ENCODE measurements at places on chromosomes 11 and 22. TPM values are rescaled to one million over a fixed set of nuclear protein-coding genes. Genes with fewer than 3 reads are reported as not detected.

The GDPD4 gene
- total RNA-seq: not detected

The TIGD3 gene
- total RNA-seq: 0.80 TPM

The RHOD gene
- total RNA-seq: 2.2 TPM

The DLG2 gene
- total RNA-seq: 9.4 TPM

DNA sequence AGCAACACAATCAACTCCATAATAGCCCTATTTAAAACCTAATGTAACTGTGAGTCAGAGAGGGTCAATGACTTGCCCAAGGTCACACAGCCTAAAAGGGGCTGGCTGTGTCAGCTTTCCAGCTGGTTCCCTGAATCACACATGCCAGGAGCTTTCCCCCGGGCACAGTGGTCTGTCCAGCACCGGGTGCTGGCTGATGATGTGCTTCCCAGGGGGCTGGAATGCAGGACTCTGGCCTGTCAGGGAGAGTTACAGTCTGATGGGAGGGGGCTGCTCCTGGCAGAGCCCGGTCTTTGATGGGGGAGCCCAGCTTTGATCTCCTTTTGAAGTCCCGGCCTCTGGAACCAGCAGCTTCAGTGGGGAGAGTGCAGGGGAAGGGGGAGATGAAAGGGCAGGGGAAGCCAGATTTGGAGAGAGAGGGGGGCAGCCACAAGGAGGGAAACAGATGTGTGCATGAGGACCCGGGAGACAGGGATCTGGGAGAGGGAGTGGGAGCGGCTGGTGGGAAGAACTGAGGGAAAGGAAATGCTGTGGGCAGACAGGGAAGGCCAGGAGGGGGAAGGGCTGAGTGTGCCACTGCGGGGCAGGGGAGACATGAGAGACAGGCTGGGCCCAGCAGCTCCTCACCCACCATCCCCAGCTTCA lies 102.7 kb downstream of the NECTIN1 start:
- no peak for DNase-seq
- H3K4me3 ChIP-seq: no peak overlapping the region
- H3K27ac ChIP-seq: no peak overlapping the region
- peaks cover 28% of the 10 kb centered on the region for H3K27me3 ChIP-seq
- no peaks in the 10 kb centered on the region for H3K4me1 ChIP-seq
- H3K36me3 ChIP-seq: no peaks in the 10 kb centered on the region

DNA sequence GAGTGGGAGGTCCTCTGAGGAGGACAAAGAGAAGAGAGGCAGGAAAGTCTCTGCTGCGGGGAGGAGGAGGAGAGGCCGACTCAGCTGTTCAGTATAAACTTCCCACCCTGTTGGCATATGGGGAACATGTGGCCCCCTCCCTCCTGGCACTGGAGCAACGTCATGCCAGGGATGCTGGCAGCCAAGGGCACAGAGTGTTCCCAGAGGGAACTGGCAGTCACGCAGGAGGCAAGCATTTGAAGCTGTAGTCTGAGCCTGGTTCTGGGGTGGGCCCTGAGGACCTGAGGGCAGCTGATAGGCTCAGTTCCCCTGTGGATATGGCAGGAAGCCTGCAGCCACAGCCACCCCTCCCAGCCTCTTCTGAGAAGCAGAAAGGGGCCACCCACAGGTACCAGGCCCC lies 67.1 kb upstream of the TSPAN18 start:
- H3K4me1 ChIP-seq: no peaks in the 10 kb centered on the region
- no peaks in the 10 kb centered on the region for H3K36me3 ChIP-seq
- no peaks in the 10 kb centered on the region for H3K27me3 ChIP-seq
- no peak overlapping the region for H3K27ac ChIP-seq
- no peak overlapping the region for H3K4me3 ChIP-seq

DNA sequence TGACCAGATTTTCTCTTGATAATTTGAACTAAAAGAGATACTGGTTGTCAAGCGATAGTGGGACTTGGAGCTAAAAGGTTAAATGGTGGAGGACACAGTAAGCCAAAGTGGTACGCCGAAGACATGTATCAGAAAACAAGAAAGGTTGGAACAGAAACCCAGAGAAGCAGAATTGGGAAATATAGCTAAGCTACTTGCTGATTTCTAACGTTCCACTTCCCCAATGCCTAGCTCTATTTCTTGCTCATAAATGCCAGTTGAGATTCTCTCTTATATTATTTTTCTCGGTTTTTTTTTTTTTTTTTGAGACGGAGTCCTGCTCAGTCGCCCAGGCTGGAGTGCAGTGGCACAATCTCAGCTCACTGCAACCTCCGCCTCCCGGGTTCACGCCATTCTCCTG lies 12.7 kb downstream of the TMEM41B start:
- H3K36me3 ChIP-seq: peaks cover 4% of the 10 kb centered on the region
- no peak overlapping the region for H3K4me3 ChIP-seq
- no peaks in the 10 kb centered on the region for H3K27me3 ChIP-seq
- H3K27ac ChIP-seq: no peak overlapping the region

- no peak overlapping the region for H3K27ac ChIP-seq
Observed at GRCh38 chr22:49325531-49326395, 501.9 kb downstream of the BRD1 start.

DNA sequence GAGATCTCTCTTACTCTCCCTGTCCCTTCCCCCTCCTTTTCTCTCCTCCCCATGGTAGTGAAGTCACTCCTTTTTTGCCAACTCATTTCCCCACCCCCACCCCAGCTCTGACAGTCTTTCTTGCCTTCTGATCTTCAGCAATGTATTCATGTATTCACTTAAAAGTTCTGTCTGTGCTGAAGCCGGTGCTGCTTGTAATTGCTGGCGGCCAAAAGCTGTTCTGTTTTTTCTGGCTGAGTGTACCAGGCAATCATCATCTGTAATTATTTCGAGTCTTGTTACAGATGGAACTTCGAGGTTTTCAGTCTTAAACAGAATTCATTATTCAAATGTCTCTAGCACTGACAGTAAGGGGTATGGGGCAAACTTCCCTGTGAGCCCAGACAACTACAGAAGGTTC lies 99.5 kb downstream of the SPATA19 start:
- H3K36me3 ChIP-seq: no peaks in the 10 kb centered on the region
- H3K4me1 ChIP-seq: no peaks in the 10 kb centered on the region
- no peak for DNase-seq
- H3K4me3 ChIP-seq: no peak overlapping the region

DNA sequence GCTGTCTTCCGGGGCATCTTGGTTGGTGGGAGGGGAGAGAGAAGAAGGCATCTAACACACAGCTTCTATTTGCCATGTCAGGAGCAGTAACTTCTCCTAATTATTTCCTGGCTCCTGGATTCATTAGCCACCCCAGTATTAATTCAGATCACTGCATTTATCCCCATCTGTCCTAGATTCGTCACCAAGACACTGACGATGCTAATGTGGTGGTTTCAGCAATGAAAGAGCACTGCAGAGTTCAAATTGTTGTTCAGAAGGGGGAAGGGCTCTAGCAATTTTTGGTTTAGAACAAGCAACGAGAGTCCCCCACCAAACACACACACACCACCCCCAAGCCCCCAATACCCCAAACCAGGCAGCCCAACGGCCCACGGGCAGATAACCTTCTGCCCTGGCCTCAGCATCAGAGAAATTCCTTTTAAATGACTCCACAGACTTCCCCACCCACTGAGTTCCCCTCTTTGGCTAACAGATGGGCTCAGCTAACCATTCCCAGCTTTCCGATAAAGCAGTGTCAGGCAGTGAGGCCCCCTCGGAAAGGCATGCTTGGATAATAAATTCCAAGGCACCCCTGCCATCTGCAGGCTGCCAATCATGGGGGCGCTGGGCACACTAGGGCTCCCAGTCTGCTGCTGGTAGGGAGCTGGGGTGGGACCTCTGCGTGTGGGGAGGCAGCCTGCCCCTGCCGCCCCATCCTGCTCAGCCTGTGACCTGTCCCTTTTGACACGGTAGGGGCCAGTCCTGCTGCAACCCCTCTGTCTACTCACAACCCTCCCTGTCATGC lies 453.5 kb downstream of the MIAT start:
- H3K27me3 ChIP-seq: peaks cover 22% of the 10 kb centered on the region
- no peaks in the 10 kb centered on the region for H3K36me3 ChIP-seq
- H3K4me1 ChIP-seq: no peaks in the 10 kb centered on the region
- DNase-seq: no peak

Data from spleen (tissue), 13 donors.